ENCODE measurements at places on chromosomes 16 and 17.
A peak's percentile ranks its signal among the peaks of the same experiment; 100 is the strongest.

- no peak for DNase-seq
Measured at GRCh38 chr17:3510090-3510489, 34.3 kb downstream of the ASPA start.

- no peak for DNase-seq
Measured at GRCh38 chr17:72702136-72702735, 390.3 kb downstream of the SLC39A11 start.

DNA sequence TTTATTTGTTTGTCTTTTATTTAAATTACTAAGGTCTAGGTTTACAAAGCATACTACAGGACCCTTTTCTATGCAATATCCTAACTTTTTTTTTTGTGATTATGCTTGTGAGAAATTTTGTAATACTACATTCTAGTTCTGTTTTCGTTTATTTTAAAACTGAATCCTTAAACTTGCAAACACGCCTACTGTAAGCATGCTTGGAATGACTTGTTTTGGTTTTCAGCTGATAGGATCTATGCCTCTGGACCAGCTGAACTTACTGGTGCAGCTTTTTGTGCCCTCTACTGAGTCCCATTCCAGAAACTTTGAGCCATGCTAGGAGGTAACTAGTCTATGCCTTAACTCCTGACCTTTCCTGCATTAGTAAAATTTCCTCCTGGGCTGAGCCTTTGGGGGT, 6.0 kb downstream of the PDP2 start:
- DNase-seq: no peak

- DNase-seq: no peak
Measured at GRCh38 chr17:14505606-14506005, 204.7 kb downstream of the HS3ST3B1 start.

DNA sequence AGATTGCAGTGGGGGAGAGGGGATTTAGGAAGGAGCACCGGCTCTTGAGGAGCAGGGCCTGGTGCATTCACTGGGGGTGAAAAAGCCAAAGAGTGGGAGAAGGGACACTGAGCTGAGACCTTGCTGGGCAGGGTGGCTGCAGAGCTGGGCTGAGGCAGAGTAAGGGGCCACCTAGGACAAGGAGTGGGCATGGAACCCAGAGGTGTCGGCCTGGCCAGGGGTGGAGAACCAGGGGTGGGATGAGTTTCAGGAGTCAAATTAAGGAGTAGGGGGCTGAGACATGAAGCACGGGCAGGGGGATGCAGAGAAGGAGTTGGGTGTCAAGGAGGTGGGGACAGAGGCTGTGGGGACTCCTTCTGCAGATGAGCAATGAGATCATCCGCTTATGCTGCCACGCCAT, 20.1 kb downstream of the DNAH2 start:
- no peak for DNase-seq

DNA sequence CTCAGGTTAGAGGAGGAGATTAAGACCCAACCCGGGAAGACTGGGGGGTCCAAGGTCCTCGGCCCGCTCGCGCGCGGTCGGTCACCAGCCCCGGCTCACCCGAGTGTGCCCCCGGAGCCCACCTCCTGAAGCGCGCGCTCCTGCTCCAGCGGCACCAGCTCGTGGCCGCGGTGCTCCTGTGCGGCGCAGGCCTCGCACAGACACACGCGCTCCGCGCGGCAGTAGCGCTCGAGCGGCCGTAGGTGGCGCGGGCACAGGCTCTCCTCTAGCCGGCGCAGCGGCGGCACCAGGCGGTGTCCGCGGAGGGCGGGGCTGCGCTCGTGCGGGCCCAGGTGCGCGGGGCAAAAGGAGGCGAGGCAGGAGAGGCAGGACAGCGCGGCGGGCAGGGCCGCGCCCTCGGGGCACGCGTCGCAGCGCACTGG, 618 bp downstream of the TRIM47 start:
- peak; percentile 27 for DNase-seq

DNA sequence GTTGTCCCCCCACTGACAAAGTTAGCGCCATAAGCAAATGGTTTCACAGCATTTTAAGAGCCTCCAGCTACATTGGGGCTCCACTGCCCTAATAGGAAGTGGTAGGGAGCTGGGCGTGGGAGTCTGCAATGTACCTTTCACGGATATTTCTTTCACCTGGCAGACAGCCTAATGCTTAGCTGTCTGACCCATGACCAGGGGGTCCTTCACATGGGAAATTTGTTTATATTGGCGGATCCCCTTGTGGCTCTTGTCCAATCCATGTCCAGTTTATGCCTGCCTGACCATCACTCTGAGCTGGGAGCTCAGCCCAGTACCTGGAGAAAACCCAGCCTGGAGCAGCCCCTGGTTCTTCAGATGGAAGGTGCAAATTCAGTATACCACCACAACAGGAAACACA, 145.0 kb downstream of the ZNF18 start:
- no peak for DNase-seq

GRCh38 chr17:82524540-82524939, 5.0 kb downstream of the FOXK2 start:
- no peak for DNase-seq

- no peak for DNase-seq
Measured at GRCh38 chr17:3501344-3501743, 25.5 kb downstream of the ASPA start.

DNA sequence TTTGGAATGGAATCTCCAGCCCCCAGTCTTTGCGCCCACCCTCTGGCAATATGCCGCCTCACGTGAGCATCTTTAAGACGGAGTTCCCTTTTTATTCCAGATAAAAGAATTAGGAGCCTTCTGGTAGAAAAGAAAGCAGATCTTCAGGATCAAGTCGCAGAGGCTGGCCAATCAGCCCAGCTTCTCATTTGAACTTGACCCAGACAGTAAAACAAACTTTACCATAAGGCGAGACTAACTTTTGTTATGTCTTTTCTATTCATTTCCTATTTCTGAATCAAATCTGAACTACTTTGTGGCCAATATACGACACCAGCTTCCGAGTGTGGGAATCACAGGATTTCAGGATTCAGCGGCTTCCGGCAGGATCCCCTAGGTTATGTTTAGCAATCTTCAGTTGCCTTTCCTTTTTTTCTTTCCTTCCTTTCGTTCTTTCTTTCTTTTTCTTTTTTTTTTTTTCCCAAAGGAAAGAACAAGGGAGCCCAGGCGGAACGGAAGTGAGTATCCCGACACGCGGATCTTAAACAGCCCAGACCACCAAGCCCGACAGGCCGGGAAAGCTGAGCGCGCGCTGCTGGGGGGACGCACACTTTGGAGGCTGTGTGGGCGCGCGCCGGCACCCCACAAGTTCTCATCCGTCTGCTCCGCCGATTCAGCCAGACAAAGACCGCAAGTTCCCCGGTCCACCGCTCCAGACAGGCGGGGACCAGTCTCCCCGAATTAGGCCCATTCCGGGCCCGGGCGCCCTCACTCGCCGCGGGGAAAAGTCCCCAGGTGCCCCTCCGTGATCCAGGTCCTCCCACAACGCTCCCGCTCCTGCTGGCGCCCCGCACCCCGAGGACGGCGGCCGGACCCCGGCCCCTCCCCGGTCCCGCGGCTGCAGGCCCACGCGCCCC, 633 bp downstream of the TBC1D16 start:
- no peak for DNase-seq

- DNase-seq: no peak
Measured at GRCh38 chr17:48577946-48578615, at the start of gene HOXB4. Gene HOXB4 (minus strand): TSS chr17:48578350. CDS start chr17:48578319, 31 bp downstream.

- DNase-seq: no peak
Measured at GRCh38 chr16:2711370-2712062, 8.5 kb downstream of the PRSS27 start.

- DNase-seq: no peak
Measured at GRCh38 chr17:3636908-3637373, 381 bp downstream of the CTNS start.

- no peak for DNase-seq
Measured at GRCh38 chr17:44197980-44198720, 1.5 kb downstream of the ATXN7L3 start.

DNA sequence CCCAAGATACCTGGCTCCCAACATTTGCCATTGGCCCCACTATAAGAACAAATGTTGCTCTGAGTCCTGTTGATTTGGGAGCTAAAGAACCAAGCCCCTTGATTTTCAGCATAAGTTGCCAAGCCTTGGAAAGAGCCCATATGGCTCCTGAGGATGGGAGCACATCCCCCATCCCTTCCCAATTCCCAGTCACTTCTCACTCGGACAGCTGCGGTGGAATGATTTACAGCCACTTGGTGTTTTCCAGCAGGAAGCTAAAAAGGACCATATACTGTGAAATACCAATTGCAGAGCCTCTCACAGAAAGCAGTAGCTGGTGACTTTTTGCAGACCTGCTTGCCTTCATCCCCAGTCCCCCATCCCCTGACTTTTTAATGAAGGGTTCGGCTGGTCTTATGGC, 524.6 kb downstream of the GRIN2A start:
- no peak for DNase-seq

DNA sequence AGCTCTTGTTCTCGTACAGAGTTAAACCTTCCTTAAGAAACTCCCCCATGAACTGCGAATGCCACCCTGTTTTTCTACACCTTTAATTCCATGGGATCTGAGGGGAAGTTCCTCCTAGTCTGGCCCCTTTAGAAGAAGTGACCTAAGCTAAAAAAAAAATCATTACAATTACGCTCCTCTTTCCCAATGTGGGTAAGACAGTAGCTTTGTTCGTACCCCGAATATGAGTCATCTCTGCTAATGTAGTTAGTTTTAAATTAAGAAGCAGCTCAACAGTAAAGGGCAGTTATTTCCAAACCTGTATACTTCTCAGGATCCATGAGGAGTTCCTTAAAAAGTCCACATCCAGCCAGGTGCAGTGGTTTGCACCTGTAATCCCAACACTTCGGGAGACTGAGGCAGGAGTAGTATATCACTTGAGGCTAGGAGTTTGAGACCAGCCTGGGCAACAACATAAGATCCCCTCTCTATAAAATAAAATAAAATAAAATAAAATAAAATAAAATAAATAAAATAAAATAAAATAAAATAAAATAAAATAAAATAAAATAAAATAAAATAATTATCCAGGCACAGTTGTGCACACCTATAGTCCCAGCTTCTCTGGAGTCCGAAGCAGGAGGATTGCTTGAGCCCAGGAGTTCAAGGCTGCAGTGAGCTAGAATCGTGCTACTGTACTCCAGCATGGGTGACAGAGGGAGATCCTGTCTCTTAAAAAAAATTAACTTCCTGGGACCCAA, 26.1 kb downstream of the RCVRN start:
- no peak for DNase-seq

GRCh38 chr17:3890082-3890877, 2.6 kb downstream of the CAMKK1 start:
- DNase-seq: no peak

DNA sequence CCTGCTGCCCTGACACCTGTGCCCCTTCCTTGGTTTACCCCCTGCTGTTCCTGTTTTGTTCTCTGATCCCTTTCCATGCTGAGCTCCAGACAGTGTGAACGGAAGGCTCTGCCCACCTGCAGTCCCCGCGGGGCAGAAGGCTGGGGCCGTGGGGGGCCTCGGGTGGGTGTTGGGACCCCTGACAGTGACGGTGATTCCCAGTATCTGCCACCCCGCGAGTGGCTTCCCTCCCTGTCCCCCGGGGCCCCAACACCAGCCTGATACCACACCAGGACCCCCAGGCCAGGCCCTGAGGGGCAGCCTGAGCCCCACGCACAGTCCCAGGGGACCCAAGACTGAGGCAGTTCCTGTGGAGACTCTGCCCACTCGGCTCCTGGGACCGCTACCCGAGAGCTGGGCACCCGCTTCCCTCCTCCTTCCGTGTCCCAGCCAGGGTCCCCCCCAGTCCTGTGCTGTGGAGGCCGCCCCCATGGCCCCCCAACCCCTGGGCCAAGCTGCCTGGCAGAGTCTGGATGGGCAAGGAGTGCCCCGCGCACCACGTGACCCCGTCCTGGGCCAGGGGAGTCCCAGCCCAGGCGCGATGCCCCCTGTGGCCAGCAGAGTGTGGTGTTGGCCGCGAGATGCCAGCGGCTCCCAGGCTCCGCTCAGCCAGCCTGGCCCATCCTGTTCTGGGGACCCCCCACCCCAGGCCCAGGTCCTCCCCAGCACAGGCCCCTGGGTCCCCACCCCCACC, 10.0 kb upstream of the C1QTNF8 start:
- DNase-seq: peak; percentile 21

Measured in activated naive CD4-positive, alpha-beta T cell (primary cell).